ENCODE measurements at places on chromosomes 1 and 21.

GRCh38 chr1:245045087-245045881 is 109.5 kb upstream of the KIF26B start:
- DNase-seq, result no peak

GRCh38 chr1:183693521-183693920 is 40.4 kb upstream of the APOBEC4 start:
- DNase-seq, result no peak

DNA sequence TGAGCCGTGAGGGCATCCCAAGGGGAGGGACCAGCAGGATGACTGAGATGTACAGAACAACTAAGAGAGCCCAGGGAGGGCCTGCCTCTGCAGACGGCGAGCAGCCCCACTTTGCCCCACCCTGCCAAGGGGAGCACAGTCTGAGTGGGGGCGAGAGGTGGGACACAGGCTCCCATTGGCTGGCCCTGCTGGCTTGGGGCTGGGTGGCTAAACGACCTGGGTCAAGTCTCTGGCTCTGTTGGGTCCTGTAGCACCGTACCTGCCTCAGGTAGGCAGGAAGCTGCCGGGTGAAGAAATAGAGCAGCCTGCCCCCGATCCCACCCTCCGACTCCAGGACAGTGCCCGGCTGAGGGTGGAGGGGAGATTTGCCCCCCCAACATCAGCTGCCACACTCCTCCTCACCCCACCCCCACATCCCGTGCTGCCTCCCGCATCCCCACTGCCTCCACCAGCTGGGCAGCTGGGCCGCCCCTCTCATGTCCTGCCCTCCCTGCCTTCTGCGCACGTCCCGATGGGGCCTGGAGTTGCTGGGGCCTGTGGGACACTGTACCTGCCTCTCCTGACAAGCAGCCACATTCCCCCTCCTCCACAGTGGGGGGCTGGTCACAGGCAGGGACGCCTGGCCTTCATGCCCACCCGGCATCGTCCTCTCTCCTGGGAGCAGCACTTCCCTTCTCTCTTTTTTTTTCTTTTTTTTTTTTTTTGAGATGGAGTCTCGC is 12.6 kb upstream of the PLEKHG5 start:
- peak; percentile 78 for DNase-seq

DNA sequence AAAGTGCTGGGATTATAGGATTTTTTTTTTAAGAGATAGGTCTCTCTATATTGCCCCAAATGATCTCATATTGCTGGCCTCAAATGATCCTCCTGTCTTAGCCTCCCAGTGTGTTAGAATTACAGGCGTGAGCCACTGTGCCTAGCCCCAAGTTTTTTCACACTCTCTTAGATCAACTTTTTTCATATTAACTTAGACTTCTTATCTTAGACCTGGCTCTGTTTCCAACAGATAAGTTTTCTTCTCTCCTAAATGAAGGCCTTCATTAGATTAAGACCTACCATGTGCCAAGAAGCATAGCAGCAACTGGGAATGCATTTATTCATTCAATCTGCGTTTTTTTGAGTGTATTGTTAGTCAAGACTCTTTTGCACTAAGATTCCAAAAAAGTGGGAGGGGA is 20.2 kb upstream of the HTR1D start:
- DNase-seq, result no peak

DNA sequence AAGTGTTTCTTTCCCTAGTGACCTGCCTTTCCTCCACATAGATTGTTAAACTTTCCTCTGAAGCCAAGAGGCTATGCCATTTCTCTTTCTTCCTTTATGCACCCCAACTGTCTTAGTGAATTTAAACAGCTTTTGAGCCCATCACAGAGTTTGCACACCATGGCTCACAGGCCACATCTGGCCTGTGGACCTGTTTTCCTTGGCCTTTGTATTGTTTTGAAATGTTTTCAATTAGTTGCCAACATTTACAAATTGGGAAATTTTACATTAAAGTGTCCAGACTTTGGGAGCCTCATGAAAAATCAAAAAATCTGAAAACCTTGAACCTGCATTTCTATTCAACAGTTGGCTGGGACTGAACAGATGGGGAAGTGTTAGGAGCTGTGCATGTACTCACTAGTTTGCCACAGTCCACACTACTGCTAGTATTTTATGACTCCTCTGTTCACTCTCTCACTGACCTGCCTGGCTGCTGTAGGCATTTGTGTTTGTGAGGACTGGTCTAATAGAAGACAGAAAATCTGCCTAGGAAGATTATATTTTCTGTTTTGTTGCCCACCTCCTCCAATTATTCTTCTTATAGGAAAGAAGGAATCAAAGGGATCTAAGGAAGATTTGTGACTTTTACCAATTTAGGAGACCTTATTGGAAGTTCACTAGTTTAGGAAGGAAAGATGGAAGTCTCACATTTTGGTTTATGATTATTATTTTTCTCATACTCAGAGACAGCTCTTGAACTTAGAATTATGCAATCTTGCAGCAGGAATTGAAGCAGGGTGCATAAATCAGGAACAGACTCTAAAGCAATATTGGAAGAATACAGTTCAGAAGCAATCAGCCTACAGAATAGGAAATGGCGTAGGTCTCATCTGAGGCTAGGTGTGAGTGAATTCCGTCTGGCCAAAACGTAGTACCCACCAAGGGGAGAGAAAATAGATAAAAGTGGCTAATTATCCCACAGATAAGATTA is 134.7 kb downstream of the HLX start:
- DNase-seq, result no peak

DNA sequence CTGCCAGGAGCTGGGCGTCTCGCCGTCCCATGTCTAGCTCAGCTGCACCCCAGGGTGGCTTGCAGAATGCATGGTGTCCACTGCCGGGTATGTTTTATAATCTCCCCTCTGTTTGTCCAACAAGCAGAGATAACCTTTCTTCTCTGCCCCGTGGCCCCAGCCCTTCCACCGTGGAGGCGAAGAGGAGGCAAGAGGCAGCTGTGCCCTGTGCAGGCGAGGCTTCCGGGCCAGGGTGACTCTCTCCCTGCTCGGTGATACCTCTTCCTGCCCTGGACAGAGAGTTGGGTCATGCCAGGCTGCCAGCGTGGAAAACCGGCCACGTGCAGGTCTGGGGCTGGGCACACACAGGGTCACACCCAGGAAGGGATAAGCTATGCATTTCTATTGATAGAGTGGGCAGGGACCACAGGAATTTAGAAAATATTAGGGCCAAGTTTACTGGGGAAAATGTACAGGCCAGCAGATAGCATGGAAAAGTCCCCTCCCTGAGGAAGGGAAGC is at the start of gene TFF2:
Gene TFF2 (minus strand): TSS at position 68 of the 500 bp plus-strand sequence. CDS start 37 bp downstream, at position 31.
- DNase-seq, result no peak

GRCh38 chr21:32207406-32207716 is 71.5 kb downstream of the MIS18A start:
- no peak for DNase-seq

GRCh38 chr1:72432645-72433267 is 150.4 kb upstream of the NEGR1 start:
- DNase-seq, result no peak

DNA sequence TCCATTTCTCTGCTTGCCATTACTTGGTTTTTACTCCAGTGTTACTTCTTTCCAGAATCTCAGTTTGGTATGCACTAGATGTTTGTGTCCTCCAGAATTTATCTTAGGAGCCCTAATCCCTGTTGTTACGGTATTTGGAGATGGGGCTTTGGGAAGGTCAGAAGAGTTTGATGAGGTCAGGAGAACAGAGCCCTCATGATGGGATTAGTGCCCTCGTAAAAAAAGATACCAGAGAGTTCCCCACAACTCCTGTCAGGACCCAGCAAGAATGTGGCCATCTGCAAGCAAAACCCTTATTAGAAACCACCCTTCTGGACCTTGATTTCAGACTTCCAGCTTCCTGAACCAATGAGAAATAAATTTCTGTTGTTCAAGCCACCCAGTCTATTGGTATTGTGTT is 98.0 kb downstream of the ADAMTS1 start:
- DNase-seq, result no peak

DNA sequence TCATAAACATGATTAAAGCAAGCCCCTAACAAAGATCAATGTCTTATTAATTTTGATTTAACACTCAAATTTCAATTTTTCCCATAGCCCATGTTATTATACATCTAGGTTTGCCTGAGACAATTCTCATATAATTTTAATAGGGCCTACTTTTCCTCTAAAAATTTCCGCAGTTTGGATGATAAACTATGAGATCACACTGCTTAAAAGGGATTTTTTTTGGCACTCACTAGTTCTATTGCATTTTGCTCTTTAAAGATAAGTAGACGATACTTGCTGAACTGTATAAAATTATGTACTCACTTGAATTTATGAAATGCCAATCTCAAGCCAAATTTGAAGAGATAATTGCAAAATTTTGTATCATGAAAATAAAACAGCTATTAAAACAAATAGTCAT is 480.4 kb upstream of the ZRANB2 start:
- DNase-seq, result peak; percentile 11

DNA sequence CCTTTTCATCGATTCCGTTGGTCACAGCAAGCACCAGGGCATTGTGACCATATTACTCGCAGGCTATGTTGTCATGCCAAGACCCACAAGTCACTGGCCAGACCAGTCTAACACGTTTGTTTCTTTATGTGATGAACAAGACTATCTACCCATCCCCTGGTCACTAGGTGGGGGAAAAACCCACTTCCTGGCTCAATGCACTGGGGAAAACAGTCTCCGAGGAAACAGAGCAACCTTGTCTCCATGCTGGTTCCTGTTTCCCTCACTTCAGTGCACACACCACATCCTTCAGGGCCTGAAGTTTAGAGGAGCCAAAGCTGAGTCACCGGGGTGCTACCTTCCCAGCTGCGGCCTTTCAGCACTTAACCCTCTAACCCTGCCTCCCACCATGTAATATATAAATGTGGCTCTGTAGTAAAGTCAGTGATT is 20.9 kb downstream of the ERICH3 start:
- peak; percentile 58 for DNase-seq

- no peak for DNase-seq
These were observed 75.9 kb downstream of the DISP1 start for GRCh38 chr1:222890716-222891115.

GRCh38 chr1:155279268-155279667 is 2.0 kb downstream of the HCN3 start:
- DNase-seq, result no peak

DNA sequence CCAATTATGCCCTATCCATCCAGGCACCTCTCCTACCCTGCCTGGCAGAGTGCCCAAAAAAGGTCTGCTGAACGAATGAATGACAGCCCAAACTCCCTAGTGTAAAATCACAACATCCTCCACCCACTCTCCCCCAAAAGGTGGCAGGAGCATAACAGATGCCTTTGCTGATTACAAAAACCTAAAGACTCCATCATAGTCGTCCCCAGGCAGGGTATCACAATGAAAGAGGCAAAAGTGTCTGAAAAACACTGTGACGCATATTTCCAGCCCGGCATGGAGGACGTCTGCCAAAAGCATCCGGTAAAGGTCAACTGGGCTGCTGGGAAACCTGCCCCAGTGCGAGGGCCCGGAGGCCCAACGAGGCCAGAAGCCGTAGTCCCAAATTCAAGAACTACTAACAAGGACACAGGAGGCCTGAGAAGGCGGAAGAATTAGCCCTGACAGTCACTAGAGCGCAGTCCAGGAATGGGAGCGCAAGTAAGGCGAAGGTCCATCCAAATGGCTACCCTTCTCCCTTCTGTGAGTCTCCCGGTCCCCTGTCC is 576 bp downstream of the SMIM12 start:
- peak; percentile 93 for DNase-seq

DNA sequence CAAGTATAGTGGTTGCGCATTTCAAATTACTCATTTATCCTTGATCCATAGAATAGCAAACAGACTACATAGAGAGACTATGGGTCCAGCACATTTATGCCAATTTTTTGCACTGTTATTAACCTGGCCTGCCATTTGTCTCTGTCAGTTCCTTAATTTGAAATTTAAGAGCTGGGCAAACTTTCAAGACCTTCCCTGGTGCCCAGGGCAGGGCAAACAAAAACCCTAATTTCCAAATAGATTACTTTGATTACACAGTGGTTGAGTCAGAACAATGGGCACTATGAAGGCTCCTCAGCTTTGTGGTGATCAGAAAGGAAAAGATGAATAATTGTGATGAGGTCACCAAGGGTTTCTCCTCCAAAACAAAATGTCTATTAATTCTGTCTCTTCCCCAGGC is 80.6 kb downstream of the TNFSF18 start:
- DNase-seq, result no peak

- no peak for DNase-seq
These were observed 46.5 kb downstream of the CYP2J2 start for GRCh38 chr1:59879996-59880505.

- DNase-seq, result no peak
These were observed 11.2 kb upstream of the OR6K3 start for GRCh38 chr1:158731707-158732106.

- no peak for DNase-seq
These were observed 33.8 kb upstream of the DISC1 start for GRCh38 chr1:231592809-231593208.

GRCh38 chr1:203331224-203331623 is 19.7 kb downstream of the FMOD start:
- DNase-seq, result no peak

DNA sequence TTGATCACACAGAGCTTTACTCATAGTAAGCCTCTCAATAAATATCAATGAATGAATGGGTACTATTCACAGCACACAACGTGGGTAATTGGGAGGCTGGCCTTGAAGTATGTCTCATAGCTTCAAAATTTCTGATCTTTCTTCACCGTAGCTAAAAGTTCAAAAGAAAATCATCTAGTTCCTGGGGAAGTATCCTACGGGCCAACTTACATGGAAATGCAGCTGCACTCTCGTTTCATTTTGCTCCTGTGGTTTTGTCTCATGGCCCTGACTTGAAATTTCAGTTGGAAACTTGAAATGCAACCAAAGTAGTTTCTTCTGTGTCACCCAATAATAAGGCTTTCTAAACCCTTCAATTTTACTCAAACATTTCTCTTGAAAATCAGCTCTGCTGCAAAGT is 76.1 kb upstream of the CNIH3 start:
- no peak for DNase-seq

DNA sequence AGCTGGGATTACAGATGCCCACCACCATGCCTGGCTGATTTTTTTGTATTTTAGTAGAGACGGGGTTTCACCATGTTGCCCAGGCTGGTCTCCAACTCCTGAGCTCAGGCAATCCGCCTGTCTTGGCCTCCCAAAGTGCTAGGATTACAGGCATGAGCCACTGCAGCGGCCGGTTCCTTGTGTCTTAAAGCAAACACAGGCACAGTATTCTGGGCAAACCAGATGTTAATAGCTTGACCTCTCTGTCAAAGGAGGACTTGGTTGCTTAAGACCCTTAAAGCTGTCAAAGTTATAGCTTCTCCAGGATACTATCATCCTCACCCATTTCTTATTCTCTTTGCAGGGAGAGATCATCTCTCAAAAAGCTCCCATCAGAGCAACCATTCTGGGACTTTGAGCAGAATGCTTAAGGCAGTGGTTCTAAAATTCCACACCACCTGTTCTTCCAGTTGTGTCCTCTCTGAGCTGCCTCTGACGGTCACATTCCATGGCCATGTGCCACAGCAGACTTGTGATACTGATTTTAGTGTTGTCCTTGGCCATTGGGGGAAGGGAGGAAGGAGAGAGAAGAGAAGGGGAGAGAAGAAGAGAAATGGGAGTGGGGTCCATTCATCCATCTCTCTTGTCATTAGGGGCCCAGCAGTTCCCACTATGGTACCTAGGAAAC is 81.8 kb downstream of the PBX1 start:
- DNase-seq, result no peak
